ENCODE measurements at places on chromosomes 7 and 10. TPM values are rescaled to one million over a fixed set of nuclear protein-coding genes. Genes with fewer than 3 reads are reported as not detected.

The GDF2 gene
- not detected for total RNA-seq

GRCh38 chr10:132987671-132988571 is 45.6 kb upstream of the CFAP46 start:
- DNase-seq, result no peak

The SOSTDC1 gene
- not detected for total RNA-seq

The HOXA3 gene
- total RNA-seq, result 4.0 TPM

DNA sequence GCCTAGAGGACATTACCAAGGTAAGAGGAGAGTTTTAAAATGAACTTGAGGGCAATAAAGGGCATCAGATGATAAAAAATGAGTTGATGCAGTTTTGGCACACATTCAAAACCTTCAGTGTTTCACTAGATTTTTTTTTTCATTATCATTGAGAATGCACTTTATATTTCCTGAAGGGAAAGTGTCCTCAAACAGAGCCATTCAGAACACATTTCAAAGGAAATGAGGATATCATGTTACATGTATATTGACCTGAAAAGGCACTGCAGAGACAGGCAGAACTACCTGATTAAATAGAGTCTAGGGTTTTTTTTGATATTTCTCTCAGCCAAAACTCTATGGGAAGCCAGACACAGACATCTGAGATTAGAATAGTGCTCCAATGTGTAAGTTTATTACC is 454.0 kb downstream of the NEBL start:
- no peak for DNase-seq

The CALHM3 gene
- total RNA-seq, result not detected

GRCh38 chr10:116268976-116269375 is 4.0 kb downstream of the GFRA1 start:
- DNase-seq, result no peak

The MBL2 gene
- total RNA-seq, result not detected

DNA sequence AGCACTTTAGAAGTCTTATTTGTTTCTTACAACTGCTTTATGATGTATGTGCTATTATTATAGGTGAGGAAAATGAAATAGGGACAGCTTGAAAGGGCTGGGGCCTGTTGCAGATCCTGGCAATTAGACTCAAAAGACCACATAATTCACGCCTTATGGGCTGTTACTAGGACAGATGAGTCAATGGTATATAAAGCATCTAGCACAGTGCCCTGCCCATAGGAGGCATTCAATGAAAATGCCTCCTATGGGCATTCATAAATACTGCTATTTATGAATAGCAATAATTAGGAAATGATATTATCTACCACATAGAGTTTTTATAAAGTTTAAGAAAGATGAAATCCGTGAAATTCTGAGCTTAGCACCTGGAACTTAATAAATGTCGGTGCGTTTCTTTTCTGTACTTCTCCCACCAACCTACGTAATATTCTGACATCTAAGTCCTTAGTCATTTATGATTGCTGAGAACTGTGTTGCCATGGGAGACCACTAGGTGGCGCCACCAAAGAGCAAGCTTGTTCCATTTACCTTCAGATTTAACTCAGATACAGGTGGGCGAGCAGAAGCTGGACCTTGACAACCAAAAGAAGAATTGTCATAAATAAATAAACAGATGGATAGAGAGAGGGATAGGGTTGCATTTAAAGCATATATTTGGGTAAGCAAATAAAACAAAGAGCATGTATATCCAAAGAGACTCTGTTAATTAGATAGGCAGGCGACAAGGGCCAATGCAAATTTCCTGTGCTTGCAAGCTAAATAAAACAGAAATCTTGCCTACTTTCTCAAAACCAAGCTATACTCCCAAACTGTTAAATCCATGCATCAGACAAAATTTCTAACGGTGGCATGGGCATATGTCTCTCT is 699.9 kb downstream of the INHBA start:
- peak; percentile 23 for DNase-seq

- DNase-seq, result no peak
Observed at GRCh38 chr10:86712317-86712707, 44.0 kb downstream of the LDB3 start.

GRCh38 chr7:109497053-109497452 is 927.4 kb downstream of the DNAJB9 start:
- DNase-seq, result no peak

GRCh38 chr7:2017481-2017891 is 215.3 kb downstream of the MAD1L1 start:
- no peak for DNase-seq

The KCP gene
- total RNA-seq, result 1.6 TPM

The P4HA1 gene
- 40.8 TPM for total RNA-seq

- no peak for DNase-seq
Observed at GRCh38 chr7:43536773-43537172, 46.1 kb upstream of the STK17A start.

The SORCS1 gene
- 1.3 TPM for total RNA-seq

DNA sequence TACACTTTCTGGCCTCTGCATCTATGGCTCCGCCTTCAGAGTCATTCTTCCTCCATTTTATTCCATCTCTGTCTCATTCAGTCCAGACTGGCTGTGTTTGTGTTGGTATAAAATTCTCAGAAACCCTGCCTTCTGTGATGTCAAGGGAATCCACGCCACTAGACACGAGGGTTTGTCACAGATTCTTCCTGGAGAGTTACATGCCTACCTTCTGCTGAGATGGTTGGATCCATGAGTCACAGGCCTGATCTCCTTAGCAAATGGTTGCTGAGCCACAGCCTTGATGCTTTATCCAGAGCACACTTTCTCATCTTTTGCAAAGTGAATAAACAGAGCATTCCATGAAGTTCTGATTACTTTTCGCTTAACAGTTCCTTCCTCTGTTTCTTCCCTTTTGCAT is 35.9 kb upstream of the TSPAN33 start:
- no peak for DNase-seq
